M059J (cell line): ENCODE measurements at places on chromosomes 7 and 10. TPM values are rescaled to one million over a fixed set of nuclear protein-coding genes. Genes with fewer than 3 reads are reported as not detected.

The LDB3 gene
- total RNA-seq: 0.05 TPM in 2 replicates

GRCh38 chr10:73529089-73529832 is 33.4 kb upstream of the PPP3CB start:
- peak; percentile 77 for DNase-seq

- DNase-seq: no peak
These were observed 6.0 kb upstream of the MNX1 start for GRCh38 chr7:157016352-157017041.

GRCh38 chr7:35533902-35534301 is 161.0 kb downstream of the HERPUD2 start:
- no peak for DNase-seq

The UBE2D1 gene
- total RNA-seq: 23.7 and 24.3 TPM in 2 replicates

- DNase-seq: no peak
These were observed 18.7 kb downstream of the TBC1D12 start for GRCh38 chr10:94420998-94421528.

The SPDYE11 gene
- total RNA-seq: not detected in 2 replicates

DNA sequence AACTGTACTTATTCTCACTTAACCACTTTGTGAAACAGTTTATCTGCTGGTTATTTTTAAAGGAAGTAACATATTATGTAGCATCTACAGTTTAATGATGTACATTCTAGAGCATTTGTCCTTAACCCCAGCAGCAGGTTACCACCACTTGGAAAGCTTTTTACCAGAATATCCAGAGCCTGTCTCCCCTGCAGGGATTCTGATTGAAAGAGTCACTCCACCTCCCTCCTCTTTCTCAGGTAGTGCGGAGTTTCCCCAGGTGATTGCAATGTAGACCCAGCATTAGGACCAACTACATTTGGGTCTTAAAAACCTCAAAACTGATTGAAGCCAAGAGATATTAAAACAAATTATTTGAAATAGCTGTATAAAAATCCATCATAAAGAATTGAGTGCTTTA is 53.1 kb downstream of the NRG3 start:
- no peak for DNase-seq

GRCh38 chr10:79377557-79378382 is 30.5 kb downstream of the PPIF start:
- no peak for DNase-seq

GRCh38 chr10:63588436-63589167 is 67.4 kb downstream of the REEP3 start:
- DNase-seq: peak; percentile 24

DNA sequence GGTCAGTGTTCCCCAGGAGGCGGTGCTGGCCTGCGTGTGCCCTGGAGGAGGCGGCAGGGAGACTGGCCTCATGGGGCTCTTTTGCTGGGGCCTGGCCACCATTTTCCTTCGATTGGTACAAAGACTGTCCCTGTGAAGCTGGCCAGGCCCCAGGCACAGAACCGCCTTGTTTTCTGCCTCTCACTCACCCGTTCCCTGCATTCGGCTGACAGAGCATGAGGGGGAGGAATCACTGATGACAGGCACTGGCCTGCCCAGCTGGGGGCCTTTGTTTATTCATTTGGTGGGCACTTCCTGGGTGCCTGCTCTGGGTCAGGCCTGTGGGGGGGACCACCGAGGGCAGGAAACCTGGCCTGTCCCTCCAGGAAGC is 139.2 kb downstream of the FAM53B start:
- no peak for DNase-seq

The CDC14C gene
- 0.07 and 0.10 TPM in 2 replicates for total RNA-seq

GRCh38 chr7:35253710-35254495 is at the start of gene TBX20:
Gene TBX20 (minus strand): TSS chr7:35254100. CDS start chr7:35253620, 480 bp downstream.
- DNase-seq: peak; percentile 59

DNA sequence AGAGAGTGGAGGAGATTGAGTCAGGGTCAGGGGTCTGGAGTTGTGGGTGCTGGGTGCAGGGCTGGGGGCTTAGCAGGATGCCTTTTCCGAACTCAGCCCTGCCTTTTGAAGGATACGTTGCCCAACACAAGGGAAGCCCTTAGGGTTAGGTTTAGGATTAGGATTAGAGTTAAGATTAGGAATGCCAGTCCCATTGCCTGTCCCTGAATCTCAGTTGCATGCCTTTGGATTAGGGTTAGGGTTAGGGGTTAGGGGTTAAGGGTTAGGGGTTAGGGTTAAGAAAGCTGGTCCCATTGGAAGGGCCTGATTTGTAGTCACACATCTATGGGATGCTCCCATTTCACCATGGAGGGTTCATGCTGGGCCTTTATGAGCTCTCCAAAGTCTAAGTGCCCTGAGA is 20.8 kb upstream of the ZNF488 start:
- no peak for DNase-seq

DNA sequence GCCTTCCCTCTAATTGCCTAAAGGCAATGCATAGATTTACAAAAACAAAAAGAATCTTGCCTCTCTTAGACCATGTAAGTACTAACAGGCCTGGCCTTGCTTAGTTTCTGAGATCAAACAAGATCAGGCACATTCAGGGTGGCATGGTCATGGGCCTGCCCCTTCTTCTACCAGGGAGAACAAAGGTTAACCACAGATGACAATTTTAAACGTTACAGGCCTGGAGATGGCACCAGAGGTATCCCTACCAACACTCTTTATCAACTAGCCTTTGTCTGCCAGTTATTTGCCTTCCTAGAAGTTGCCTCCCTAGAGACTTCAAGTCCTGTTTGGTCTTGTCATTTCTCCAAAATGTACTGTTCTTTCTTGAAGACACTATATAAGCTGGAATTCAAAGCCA is 252.6 kb downstream of the DOCK4 start:
- peak; percentile 50 for DNase-seq

GRCh38 chr7:151223728-151224127 is 3.3 kb downstream of the ABCF2 start:
- no peak for DNase-seq

The HECW1 gene
- 6.7 and 15.6 TPM in 2 replicates for total RNA-seq

- no peak for DNase-seq
These were observed 285.9 kb upstream of the FZD8 start for GRCh38 chr10:35927990-35928488.

The TSPAN15 gene
- 109 and 179 TPM in 2 replicates for total RNA-seq

- DNase-seq: peak; percentile 24
These were observed 160.7 kb downstream of the TMEM178B start for GRCh38 chr7:141234335-141235105.

GRCh38 chr10:112802411-112803022 is 147.5 kb upstream of the TCF7L2 start:
- no peak for DNase-seq

GRCh38 chr7:88102675-88103074 is 117.2 kb downstream of the SRI start:
- no peak for DNase-seq

The OR2A5 gene
- total RNA-seq: not detected in 2 replicates

- DNase-seq: no peak
These were observed 62.1 kb upstream of the SHH start for GRCh38 chr7:155874411-155874810.

DNA sequence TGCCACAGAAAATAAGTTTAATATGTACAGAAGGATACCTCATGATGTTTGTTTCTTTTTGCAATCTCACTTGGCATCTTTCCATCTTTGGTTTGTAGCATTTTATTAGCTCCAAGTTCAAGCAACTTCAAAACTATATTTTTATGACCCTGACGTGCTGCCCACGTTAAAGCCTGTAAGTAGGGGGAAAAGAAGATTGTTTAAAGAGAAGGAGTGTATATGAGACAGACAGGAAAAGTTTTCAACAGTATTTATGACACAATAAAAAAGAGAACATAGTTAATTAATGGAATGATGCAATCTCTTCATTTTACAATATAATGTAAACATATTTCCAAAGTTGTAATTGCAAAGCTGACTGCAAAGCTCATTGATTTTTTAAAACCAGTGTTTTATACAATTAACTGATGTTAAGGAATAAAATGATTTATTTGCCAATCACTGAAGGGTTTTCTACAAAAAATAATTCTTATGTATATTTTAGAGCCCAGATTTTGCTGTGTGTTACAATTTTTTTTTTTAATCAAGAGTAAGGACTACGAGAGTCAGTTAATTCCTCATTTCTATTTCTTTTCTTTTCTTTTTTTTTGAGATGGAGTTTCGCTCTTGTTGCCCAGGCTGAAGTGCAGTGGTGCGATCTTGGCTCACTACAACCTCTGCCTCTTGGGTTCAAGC is 42.5 kb downstream of the ASZ1 start:
- peak; percentile 9 for DNase-seq

DNA sequence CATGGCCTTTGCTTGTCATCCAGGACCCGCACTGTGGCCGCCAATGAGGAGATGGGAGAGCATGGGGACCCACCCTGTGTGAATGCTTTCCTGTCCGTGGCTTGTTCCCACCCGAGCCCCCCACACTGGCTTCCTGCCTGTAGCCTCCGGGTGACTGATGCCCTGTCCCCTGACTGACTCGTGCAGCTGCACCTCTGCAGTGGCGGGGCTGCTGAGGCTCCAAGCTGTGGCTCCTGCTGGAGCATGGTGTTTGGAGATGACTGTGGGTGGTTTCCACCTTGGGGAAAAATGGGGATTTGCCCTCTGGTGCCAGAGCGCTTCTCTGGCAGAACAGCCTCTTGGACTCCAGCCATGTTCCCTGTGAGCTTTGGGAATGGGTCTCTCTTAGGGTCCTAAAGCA is 2.1 kb downstream of the CAMK1D start:
- no peak for DNase-seq

- DNase-seq: no peak
These were observed 113.2 kb upstream of the MACROH2A2 start for GRCh38 chr10:69939481-69939880.

GRCh38 chr10:47245731-47246350 is 54.2 kb upstream of the GDF10 start:
- no peak for DNase-seq

The OR2A7 gene
- 0.07 and 0.98 TPM in 2 replicates for total RNA-seq

GRCh38 chr10:89869180-89869579 is 167.8 kb downstream of the KIF20B start:
- peak; percentile 71 for DNase-seq

DNA sequence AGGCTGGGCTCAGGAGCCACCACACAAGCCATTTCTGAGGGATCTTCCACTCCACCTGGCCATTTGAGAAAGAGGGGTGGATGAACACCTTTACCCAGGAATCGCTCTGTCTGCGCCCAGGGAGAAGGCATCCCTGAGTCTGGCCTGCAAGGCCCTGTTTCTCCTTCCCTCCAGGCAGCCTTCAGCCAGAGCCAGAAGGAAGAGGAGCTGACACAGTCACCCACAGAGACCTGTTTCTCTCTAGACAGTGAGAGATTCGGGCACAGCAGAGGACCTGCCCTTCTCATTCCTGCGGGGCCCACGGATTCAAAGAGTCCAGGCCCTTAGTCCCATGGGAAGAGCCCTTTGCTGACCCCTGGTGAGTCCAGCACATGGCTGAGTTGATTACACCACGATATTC is 127.5 kb upstream of the TNS3 start:
- DNase-seq: no peak

DNA sequence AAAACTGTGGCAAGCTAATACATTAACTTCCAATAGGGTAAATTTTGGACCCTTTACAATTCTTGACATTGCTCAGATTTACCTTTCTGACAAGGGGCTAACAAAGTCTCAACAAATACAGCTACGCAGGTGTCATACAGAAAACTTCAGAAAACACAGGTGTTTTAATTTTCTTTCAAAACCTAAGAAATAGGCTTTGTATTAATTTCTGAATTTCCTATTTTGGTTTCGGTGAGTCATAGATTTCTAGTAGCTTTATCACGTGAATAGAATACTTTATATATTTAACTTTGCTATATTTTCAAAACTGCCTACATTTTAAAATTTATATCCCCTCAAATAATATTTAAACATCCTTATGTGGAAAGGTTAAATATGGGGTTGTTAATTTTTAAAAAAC is 215.3 kb downstream of the DGKB start:
- no peak for DNase-seq

DNA sequence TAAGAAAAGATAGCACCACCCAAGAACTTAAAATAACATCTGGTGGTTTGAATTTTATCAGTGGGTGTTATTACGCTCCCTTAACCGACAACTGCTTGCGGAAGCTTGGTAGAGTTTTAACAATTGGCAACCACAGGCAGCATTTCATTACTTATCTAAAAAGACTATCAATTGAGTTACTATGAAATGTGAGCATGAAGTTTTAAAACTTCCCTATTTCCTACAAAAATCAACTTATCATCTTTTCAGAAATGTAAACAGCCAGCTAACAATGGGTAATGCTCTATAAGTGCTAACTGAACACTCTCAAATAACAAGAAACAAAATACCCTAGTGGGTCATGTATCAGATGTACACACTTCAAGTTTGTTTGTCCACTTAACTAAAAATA is 68.8 kb downstream of the OSBPL3 start:
- no peak for DNase-seq

GRCh38 chr7:16462431-16462889 is 3.1 kb downstream of the SOSTDC1 start:
- no peak for DNase-seq

The CCDC136 gene
- total RNA-seq: 0.74 and 5.7 TPM in 2 replicates

DNA sequence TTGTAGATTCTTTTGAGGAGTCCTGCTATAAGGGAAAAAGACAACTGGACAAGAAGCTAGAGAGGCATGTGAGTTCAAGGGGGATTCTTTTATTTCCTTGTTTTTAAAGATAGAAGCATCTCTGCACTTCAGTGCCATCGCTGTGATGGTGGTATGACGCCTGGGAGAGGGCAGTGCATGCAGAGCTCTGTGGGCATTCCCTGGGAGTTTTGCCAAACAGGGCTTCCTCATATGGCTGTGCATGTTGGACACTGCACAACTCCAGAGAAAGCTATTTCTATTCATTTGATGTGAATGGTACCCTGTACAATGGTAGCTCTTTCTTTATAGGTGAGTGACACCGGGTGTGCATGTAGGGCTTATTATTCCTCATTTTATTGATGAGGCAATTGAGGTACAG is 599.5 kb upstream of the DPP6 start:
- no peak for DNase-seq

The ABCB4 gene
- total RNA-seq: 3.8 and 4.6 TPM in 2 replicates

GRCh38 chr10:50536617-50537240 is 87.0 kb downstream of the SGMS1 start:
- peak; percentile 73 for DNase-seq

DNA sequence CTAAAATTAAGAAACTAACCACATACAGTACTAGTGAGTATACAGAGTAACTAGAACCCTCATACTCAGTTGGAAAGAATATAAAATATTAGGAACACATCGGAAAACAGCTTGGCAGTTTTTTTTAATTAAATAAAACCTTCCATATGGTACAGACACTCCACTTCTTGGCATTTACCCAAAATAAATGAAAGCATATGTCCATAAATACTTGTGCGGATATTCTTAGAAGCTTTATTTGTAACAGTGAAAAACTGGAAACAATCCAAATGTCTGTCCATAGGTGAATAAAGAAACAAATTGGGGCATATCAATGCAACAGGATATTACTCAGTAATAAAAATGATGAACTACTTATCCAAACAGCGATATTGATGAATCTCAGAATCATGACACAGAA is 410.0 kb downstream of the HTR7 start:
- no peak for DNase-seq
